A549 treated with AZD2906 at 1 μM for 4 hours (cell line): ENCODE measurements at places on chromosomes 6 and 20. TPM values are rescaled to one million over a fixed set of nuclear protein-coding genes. Genes with fewer than 3 reads are reported as not detected.

SLC22A1 gene
- total RNA-seq: 0.73 to 2.3 TPM (median 1.7 TPM) in 5 replicates

FOXA2 gene
- 13.0 to 20.1 TPM (median 17.9 TPM) in 5 replicates for total RNA-seq

SLC32A1 gene
- total RNA-seq: not detected in 5 replicates

SEC63 gene
- total RNA-seq: 19.0 to 21.7 TPM (median 19.9 TPM) in 5 replicates

LY6G5C gene
- 1.2 to 1.7 TPM (median 1.4 TPM) in 5 replicates for total RNA-seq

PAK5 gene
- not detected in 5 replicates for total RNA-seq

TAP2 gene
- total RNA-seq: 14.8 to 21.1 TPM (median 17.8 TPM) in 5 replicates

PREX1 gene
- total RNA-seq: 13.5 to 17.3 TPM (median 14.9 TPM) in 5 replicates
